ENCODE measurements at places on chromosomes 3 and 15.

DNA sequence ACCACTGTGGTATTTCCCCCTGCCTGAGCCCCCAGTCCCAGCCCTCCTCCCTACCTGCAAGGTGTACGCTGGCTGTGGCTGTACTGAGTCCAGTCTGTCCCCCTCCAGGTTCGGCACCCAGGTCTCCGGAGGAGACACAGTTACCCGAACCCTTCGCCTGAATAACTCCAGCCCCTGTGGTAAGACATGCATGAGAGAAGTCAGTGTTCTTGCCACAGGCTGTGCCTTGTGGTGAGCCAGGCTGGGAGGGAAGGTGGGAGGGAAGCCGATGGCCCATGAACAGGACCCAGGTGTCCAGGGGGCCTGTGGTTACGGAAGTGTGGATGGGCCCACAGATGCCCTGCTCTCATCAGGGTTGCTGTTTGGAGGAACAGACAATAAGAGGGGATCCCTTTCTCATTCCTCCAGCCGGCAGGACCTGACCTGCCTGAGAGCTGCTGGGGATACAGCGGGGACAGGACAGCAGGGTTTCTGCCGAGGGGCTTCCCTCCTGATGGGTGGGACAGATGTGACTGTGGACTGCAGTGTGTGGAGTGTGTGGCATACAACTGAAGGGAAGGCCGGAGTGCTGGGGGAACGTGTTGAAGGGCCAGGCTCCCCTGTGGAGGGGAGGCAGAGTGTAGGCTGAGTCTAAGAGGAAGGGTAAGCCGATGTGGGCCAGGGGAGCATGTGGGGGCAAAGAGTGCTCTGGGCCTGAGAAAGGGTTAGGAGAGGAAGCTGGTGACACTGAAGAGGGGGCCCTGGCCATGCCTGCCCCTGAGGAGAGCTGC is 21.9 kb downstream of the ACAA1 start:
- no peak for DNase-seq

DNA sequence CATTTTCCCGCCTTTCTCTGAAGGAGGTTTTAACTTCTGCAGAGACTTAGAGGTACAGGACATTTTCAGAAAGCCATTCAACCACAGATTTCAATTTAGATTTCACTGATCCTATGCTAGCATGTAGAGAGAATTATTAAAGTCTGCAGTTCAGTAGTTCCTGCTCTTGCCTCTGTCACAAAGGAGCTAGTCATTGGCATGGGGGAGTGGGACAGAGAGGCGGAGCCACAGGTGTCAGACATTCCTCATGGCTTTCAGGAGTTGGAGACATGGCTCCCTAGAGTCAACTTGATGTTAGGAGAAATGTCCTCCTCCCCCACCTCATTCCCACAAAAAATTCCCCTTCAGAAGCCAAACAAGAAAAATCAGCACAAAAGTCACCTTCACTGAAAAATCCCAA is 66.0 kb upstream of the SIAH2 start:
- no peak for DNase-seq

DNA sequence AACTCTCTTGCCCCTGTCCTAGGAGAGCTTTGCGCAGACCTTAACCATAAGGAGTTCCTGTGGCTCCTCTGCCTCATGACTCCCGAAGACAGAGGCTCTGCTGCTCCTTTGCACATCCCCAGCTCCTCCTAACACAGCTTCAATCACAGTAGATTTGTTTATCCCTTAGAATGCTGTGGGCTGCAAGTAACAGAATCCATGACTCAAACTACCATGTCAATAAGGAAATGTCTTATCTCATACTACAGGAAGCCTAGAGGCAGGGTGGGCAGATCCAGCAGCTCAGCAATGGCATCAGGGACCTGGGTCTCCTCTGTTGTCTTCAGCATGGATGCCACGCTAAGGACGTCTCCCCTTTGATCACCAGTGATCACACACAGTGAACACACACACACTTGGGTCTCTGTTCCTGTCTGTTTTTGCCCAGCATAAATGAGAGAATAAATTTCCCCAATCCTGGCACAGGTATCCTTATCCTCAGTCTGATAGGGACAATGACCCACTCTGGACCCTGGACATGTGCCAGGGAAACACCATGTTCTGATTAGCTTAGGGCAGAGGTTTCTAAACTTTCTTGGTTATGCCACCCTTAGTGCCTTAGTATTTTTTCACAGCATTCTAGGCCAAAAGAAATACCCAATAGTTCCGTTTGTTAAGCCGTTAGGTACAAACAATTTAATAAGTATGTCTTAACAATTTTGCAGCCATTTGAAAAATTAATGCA is 46.1 kb upstream of the MRPS22 start:
- DNase-seq: no peak

- DNase-seq: no peak
Observed at GRCh38 chr3:27877061-27878013, 155.2 kb upstream of the EOMES start.

- DNase-seq: no peak
Observed at GRCh38 chr3:58565621-58566397, 11.4 kb downstream of the FAM107A start.
